ENCODE measurements at places on chromosomes 11 and 22.
A peak's percentile ranks its signal among the peaks of the same experiment; 100 is the strongest.

- no peak for ATAC-seq
Measured at GRCh38 chr22:25216230-25216629, 3.2 kb upstream of the CRYBB2 start.

DNA sequence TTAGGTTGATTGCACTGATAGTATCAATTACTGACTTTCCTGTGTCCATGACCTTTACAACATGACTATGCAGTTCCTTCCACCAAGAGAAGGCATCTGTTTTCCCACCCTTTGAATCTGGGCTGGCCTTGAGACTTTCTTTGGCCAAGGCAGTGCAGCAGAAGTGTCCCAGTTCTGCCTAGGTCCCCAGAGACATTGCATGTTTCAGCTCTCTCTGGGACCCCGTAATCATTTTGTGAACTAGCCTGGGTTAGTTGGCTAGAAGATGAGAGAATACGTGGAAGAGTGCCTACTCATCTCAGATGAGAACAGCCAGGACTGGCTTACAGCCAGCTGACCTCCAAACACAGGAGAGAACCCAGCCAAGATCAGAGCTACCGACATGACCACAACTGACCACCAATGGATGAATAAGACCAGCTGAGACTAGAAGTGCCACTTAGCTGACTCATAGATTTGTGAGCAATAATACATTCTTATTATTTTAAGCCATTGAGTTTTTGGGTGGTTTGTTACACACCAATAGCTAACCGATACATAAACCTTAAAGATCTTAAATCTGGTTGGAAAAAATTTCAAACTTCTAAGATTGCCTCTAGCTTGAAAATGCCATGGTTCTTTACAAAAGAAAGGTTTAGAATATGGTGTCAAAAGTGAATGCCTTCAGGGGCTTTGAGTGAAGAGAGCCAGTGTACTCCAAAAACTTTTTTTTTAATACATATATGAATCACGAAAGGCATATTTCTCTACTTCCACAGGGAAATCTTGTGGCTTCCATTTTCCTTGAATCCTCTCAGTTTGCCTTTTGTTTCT lies 145.2 kb downstream of the FBXO7 start:
- ATAC-seq = no peak

DNA sequence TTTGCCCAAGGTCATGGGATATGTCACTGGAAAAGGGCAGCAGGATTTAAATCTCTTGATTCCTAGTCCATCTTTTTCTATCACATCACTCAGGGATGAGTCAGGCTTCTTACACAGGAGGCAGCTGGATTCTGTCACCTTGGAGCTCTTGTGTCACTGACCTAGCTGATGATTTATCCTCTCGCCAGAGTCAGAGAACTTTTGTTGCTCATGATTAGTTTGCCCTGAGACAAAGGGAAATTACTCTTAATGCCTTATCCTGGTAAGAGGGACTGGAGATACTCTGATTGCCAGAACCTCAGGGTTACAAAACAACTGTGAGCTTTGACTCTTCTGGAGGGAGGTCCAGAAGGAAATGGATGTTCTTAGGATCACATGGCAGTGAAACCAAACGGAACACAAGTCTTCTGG lies 10.1 kb downstream of the COA4 start:
- ATAC-seq = peak; percentile 75

DNA sequence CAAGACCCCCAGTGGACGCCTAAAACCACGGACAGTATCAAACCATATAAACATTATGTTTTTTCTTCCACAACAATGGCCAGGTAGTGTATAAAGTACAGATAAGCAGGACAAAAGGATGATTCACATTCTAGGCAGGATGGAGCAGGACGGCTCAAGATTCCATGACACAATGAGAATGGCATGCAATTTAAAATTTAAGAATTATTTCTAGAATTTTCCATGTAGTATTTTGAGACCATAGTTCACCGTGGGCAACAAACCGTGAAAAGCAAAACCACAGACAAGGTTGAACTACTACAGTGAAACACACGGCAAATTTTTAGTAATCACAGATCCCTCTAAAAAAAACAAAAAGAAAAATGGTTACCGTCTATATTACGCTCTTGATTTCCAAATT lies 7.5 kb downstream of the NARS2 start:
- ATAC-seq = peak; percentile 35

DNA sequence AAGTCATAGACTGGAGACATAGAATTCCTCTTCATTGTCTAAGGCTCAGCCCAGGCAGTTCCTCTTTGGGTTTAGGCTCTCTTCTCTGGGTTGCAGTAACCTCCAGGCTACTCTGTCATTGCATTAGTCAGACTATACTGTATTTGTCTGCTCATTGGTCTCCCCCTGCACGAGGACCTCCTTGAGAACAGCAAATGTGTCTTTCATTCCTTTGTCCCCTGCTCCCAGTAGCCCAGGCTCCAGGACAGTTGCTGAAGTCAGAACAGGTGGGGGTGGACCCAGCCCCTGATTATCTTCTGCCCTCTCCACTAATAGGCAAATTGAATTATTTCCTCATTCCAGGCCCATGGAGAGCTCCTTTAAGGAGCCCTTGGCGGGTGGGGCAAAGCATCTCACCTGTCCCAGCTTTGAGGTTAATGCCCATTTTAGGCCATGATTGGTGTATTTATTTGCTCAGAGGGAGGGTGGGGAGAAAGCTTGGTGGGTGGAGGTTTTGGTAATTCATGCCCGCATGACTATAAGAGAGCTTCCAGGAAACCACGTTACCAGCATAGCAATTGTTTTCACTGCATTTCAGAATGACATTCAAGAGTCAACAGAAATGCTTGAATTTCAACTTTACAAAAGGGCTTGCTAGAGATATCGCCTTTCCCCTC lies 40.9 kb downstream of the NAV2 start:
- ATAC-seq = peak; percentile 85

DNA sequence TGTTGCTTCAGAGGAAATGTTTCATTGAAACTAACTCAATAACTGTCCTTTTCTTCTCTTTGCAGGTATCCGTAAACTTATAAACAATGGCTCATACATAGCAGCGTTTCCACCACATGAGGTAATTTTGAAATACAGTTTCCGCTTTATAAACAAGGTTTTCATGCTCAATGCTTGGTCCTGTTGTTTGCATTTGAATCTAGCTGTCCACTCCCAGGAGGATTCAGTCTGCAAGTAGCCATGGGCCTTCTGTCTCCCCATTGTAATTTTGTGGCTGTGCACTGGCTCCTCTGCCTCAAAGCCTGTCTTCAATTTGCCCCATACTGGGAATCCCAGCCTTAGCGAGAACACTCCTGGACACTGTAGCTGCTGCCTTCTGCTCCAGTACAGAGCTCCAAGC lies 34.7 kb downstream of the MUC15 start:
- no peak for ATAC-seq

DNA sequence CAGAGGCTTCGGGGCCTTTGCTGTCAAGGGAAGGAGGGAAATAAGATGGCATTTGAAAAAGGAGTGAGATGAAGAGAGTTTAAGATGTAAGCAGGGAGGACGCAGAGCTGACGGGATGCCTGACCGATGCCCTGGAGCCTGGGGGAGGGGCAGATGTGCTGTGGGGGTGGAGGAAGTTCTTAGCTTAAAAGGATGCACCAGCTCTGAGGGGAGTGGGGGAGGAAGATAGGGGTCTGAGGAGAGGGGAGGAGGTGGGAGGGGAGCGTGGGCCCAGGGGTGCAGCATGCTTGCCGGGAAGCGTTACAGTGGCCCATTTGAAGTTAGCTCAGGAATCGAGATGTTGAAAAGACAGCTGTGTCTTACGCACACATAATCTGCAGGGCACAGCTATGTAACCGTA lies 56.3 kb downstream of the RPS6KA4 start:
- no peak for ATAC-seq

GRCh38 chr11:121336279-121336937 lies 43.8 kb downstream of the SC5D start:
- ATAC-seq = no peak

DNA sequence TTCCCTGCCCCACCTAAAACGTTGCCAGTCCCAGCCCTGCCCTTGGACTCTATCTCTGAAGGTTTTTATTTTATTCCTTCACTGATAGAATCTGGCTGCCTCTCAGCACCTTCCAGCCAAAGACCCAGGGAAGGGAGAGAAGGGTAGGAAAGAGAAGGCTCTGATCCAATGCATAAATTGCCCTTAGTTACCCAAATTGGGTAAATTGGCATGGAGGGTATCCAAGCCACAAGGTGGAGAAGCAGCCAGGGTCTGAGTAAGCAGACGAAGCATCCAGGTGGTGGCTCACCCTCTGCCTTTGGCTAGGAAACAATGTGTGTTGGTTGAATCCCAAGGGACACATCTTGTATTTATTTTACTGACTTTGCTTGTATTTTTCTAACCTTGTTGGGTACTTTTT lies 89.0 kb downstream of the FEZ1 start:
- no peak for ATAC-seq

GRCh38 chr11:105109855-105110687 lies 29.5 kb downstream of the CARD18 start:
- no peak for ATAC-seq

- no peak for ATAC-seq
Measured at GRCh38 chr11:122183933-122184332, 67.9 kb upstream of the BLID start.

- no peak for ATAC-seq
Measured at GRCh38 chr22:29886596-29886995, 3.6 kb downstream of the MTMR3 start.

GRCh38 chr22:19867617-19868016 lies 12.9 kb upstream of the GNB1L start:
- no peak for ATAC-seq

GRCh38 chr11:69542314-69543168 lies 61.1 kb downstream of the LINC01488 start:
- ATAC-seq = no peak

GRCh38 chr11:2327032-2327431 lies 25.2 kb downstream of the TSPAN32 start:
- peak; percentile 55 for ATAC-seq

DNA sequence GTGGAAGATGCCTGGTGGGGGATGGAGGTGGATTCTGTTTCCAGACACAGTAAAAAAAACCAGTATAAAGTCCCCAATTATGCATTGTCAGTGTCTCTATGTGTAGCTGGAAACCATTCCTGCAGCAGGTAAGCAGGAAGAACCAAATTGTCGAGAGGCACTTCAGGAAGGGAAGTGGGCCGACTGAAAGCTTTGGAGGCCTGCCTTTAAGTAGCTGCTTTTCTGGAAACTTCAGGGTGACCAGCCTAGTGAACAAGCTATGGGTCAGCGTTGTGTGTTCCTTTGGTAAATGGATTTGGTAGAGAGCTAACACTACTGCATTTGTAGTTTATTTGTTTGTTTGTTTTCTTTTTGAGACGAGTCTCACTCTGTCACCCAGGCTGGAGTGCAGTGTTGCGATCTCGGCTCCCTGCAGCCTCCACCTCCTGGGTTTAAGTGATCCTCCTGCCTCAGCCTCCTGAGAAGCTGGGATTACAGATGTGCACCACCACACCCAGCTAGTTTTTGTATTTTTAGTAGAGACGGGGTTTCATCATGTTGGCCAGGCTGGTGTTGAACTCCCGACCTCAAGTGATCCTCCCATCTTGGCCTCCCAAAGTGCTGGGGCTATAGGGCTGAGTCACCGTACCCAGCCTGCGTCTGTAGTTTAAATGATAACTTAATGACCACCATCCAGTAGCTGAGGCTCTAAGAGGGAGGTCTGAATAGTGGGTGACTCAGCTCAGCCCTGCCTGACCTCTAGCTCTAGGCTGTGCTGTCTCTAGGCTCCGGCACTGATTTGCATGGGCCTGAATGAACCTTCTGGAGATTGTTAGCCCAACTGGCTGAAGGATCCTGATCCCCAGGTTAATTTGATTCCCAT lies 12.8 kb downstream of the PTPRJ start:
- peak; percentile 37 for ATAC-seq

GRCh38 chr11:74896311-74896710 lies 52.6 kb downstream of the XRRA1 start:
- ATAC-seq = no peak

- no peak for ATAC-seq
Measured at GRCh38 chr11:94125407-94126115, 3.1 kb upstream of the PANX1 start.

DNA sequence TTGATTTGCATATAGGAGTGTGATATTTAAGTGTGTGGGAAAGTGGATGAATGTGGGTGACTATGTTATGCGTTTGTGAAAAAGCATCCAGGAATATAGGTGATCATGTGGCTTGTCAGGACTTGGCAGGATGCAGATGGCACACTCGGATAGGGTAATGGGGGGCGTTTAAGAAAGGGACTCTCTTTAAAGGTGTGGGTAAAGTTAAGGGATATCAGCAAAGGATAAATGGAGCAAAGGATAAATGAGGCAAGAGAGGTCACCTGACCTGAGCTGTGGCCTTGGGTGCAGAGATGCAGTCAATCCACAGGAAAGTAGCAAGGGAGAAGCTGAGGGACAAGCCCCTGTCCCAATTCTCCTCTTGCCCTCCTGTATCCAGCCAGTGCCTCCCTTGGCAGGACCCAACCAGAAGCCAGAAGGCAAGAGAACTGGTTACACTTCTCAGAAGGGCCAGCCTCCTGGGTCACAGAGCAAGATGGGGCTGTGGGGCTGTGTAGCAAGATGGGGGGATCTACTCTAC lies 47.5 kb upstream of the GRAMD1B start:
- no peak for ATAC-seq

DNA sequence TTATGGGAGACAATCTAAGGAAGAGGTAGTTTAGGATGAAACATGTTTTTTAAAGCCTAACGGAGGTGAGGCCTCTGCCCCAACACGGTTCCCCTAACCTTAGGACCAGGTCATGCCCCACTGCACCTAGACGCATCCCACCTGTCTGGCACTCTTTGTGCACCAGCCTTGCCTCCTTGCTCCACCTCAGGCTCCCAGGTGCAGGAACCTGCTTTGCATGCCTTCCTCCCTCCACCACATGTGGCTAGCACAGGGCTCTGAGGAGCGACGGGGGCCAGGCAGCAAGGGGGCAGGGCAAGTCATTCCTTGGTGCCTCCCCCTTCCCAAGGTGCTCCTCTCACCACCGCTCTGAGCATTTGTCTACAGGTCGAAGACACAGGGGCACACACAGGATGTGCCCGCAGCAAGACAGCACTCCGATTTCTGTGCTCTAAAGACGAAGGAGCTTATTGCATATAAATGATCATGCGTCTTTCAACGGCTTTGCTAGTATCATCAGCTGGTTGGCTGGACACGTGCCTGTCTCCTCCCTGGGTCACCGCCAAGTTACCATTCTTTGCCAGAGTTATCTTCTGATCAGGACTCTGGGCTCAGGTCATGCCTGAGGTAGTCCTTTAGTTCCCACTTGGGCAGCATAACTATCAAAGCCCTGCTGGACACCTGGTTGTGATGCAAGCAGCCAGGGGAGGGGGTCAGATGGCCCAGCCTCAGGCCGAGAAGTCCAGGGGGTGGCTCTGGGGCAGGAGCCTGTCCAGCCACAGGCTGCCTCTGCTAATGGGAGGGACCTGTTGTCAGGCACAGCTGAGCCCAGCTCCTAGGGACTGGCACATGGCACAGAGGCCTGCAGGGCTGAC lies 172.0 kb upstream of the NTM start:
- no peak for ATAC-seq

DNA sequence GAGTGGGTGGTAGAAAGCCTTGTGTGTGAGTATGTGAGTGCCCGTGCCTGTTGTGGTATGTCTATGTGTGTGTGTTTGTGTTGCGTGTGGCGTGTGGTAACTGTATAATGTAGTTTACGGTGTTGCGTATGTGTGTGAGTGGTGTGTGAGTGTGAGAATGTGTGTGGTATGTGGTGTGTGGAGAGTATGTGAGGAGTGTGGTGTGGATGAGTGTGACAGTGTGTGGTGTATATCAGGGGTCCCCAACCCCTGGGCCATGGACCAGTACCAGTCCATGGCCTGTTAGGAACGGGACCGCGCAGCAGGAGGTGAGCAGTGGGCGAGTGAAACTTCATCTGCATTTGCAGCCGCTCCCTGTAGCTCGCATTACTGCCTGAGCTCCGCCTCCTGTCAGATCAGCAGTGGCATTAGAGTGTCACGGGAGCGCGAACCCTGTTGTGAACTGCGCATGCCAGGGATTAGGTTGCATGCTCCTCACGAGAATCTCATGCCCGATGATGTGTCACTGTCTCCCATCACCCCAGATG lies 5.7 kb downstream of the UPK3A start:
- peak; percentile 54 for ATAC-seq
